ENCODE measurements at places on chromosomes 5 and 9.

DNA sequence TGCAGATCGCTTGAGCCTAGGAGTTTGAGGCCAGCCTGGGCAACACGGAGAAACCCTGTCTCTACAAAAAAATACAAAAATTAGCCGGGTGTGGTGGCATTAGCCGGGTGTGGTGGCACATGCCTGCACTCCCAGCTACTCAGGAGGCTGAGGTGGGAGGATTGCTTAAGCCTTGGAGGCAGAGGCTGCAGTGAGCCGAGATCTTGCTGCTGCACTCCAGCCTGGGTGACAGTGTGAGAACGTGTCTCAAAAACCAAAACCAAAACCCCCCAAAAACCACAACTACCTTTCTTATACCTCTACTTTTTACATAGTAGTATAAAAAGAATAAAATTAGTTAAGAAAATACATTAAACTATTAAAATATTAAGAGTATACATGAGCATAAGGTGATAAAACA is 121.2 kb downstream of the RAPGEF6 start:
- no peak for DNase-seq

- no peak for DNase-seq
Observed at GRCh38 chr5:55993013-55993412, 1.8 kb downstream of the IL6ST start.

DNA sequence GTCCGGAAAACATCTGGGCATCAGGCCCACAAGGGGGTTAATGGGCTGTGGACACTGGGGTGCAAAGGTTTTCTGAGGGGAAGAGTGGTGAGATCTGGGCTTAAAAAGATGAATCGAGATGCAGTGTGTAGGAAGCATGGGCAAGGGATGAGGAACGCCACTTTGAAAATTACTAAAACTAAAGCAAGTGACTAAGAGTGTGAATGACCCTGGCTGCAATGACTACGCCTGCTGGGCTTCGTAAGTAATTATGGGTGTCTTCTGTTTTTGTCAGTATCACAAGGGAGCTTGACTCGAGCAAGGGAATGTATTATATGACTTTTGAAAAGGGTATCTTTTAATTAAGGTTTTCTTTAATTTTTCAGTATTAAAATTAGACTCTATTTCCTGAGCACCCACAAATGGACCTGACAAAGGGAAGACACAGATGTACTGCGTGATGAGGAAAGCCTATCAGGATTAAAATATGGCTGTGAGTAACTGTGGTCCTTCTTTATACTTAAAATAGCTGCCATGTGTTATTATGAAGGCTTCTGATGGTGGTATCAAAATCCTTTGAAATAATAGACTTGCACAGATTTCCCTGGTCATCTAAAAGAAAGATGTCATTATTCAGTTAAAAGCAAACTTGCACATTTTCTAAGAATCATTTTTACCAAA is 4.2 kb downstream of the CTXN3 start:
- DNase-seq: no peak

DNA sequence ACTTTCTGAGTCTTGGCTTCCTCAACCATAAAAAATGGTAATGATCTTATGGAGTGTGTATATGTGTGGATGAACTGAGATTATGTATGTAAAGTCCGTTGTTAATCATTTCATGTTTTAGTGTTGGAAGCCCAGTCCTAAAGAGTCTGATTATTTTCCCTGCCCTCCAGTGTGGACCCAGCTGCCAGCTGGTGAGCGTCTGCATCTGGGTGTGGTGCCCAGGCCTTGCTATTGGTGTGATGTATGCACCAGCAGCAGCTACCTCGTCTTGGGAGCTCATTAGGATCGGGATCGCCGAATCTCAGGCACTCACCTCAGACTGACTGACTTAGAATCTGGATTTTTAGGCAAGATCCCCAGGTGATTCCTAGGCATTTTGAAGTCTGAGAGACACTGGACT is 63.8 kb downstream of the LRRC70 start:
- DNase-seq: no peak

DNA sequence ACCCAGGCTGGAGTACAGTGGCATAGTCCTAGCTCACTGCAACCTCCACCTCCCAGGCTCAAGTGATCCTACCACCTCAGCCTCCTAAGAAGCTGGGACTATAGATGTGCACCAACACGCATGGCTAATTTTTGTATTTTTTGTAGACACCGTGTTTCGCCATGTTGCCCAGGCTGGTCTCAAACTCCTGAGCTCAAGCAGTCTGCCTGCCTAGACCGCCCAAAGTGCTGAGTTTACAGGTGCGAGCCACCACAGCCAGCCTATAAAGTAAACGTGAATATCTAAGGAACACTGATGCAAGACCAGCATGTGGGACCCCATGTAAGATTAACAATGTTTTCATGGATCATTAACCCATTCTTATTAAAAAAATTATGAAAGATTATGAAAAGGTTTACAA is 15.9 kb downstream of the ANXA2R start:
- no peak for DNase-seq

DNA sequence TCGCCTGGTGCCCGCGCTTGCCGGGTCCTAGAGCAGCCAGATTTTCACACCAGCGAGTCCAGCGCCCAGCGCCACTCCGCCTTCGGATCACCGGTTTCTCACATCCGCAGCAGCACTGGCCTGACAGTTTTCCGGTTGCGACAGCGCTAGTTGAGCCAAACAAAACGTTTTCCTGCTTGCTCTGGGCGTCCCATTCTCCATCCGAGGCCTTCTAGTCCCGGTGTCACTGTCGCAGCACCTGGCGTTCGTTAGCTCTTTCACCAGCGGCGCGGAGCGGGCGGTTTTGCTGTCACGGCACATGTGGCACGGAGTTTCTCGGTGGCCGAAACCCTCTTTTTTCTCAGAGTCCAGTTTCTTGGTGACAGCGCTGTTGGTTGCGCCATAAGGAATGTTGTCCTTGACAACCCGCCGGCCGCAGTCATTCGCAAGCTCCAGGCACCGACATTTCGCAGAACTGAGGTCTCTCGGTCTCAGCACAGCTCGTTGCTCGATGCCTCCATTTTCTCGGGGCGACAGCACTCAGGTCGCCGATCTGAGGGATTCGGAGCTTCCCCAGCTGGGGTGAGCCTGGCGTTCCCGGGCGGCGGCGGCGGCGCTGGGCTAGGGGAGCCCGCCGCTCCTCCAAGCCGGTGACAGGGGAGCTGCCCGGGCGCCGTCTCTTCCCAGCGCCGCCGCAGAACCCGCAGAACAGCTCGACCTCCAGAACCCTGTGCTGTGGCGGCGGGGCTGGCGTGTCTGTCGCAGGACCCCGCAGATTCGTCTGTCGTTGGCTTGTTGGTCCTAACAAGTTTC is 47.8 kb downstream of the ANXA2R start:
- DNase-seq: peak; percentile 50

GRCh38 chr5:37501152-37501551 is 122.0 kb downstream of the WDR70 start:
- no peak for DNase-seq

- DNase-seq: no peak
Observed at GRCh38 chr5:60826653-60827052, 17.4 kb downstream of the ELOVL7 start.

DNA sequence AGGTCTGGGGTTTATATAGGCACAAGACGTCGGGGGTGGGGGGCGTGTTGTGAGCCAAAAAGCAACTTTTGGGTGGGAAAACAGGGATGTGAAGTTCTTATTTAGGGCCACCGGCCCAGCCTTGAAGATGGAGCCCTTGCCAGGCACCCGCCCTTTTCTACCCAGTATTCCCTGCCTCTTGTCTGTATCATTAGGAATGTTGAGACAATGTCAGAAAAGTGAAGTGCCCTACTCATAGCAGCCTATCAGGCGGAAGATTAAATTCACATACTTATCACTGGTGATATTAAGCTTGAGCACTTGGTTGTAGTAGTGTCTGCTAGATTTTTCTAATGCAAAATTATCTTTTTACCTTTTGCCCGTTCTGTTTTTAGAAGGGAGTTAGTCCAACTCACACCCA is 293.5 kb downstream of the CDH10 start:
- no peak for DNase-seq
